NCI-H2171 (cell line): ENCODE measurements at places on chromosomes 13 and 19.

DNA sequence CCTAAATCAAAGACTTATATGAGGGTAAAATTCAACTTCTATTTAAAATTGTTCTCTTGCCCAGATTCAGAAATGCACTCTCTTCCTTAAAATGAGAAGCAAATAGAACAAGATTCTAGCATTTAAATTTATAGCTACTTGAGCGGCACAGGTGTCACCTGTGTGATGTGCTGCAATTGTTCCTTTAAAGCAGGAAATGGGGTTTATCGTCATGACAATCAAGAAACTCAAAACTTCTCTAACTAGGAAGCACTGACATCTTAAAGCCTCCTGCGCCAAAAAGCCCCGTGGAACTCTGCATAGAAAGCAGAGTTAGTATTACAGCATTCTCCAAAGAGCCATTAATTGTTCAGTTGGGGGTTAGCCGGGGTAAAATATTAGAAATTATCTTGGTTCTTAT is 2.6 kb upstream of the OXGR1 start:
- DNase-seq = no peak

DNA sequence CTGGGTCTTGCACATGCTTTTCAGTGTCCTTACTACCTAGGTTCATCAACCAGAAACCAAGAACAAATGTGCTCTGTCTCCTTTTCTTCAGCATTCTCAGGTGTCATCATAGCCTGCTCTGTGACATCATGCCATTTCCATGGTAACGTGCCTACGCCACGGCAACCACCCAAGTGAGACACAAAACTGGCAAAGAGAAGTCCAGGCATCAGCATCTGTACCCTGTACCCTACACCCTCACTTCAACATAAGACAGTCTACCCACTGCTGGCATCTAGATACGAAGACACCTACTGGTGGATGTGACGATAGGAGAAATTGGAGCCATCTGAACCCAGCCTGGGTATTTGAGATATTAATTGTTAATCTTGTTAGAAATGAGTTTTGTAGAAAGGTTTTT is 13.3 kb downstream of the ZC3H4 start:
- no peak for DNase-seq

DNA sequence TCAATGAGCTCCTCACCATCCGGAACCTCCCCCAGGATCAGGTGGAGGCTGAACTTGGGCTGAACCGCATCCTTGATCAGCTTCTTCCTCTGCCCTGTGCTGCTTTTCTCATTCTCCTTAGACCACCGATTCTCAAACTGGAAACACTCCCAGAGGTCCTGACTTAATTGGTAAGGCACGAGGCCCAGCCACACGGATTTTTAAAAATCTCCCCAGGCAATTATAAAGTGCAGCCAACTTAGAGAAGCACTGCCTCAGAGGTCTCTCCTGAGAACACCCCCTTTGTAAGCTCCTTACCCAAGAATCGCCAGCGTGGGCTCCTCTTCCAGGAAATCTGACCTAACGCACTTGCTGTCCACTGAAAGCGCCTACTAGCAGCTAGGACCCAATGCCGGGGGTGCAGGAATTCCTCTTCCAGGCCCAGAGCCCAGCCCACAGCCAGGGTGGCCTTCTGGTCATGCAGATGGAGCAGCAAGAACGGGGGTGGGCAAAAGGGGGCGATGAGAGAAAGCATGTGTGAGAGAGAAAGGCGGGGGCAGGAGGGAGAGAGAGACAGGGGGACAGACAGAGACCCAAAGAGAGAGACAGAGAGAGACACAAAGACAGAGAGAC is 66.9 kb upstream of the CACNA1A start:
- no peak for DNase-seq

- no peak for DNase-seq
Observed at GRCh38 chr19:1248786-1249297, 459 bp downstream of the MIDN start.

DNA sequence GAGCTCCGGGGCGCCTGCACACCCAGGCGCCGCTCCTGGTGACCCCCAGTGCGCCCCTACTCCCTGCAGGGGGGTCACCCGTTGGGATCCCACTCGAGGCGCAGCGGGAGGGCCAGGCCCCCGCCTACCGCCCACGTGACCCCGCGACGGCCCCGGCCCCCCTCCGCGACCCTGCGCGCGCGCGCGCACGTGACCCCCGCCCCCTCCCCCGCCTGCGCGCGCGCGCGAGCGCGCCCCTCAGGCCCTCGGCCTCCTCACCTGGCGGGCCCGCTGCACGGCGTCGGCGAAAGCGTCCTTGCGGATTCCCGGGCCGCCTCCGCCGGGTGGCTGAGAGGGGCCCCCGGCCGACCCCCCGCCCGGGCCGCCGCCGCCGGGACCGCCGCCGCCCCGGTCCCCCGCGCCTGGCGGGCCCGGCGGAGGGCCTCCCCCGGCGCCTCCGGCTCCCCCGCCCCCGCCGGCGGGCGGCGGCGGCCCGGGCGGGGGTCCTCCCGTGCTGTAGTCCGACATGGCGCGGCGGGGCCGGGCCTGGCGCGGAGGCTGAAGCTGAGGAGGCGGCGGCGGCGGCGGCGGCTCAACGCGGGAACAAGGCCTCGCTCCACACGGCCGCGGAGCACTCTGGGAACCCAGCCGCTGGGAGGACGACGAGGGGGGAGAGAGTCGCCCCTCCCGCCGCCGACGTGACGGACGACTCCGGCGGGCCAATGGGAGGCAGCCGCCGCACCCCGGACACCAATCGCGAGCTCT is at the start of gene KHSRP:
Gene KHSRP (minus strand): TSS at position 617 of the 744 bp plus-strand sequence. CDS start 110 bp downstream, at position 507.
- peak; percentile 27 for DNase-seq

DNA sequence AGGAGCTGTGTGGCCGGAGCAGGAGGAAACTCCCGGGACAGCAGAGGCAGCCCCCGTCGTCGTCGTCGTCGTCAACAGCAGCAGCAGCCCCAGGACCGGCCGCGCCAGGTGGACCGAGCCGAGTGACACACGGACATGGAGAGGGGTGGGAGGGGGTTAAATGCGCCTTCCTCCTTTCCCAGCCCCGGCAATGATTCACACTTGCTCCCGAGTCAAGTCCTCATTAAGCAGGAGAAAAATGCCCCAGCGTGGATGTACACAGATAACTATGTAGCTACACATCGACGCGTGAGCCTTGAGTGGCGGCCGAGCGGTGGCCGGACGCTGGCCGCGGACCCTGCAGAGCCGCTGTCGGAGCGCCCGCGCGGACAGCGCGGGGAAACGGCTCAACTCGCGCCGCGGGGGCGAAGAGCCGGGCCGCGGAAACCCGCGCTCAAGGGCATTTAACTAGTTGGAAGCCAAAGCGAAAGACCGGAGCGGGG is 645 bp downstream of the UBL3 start:
- DNase-seq = no peak

DNA sequence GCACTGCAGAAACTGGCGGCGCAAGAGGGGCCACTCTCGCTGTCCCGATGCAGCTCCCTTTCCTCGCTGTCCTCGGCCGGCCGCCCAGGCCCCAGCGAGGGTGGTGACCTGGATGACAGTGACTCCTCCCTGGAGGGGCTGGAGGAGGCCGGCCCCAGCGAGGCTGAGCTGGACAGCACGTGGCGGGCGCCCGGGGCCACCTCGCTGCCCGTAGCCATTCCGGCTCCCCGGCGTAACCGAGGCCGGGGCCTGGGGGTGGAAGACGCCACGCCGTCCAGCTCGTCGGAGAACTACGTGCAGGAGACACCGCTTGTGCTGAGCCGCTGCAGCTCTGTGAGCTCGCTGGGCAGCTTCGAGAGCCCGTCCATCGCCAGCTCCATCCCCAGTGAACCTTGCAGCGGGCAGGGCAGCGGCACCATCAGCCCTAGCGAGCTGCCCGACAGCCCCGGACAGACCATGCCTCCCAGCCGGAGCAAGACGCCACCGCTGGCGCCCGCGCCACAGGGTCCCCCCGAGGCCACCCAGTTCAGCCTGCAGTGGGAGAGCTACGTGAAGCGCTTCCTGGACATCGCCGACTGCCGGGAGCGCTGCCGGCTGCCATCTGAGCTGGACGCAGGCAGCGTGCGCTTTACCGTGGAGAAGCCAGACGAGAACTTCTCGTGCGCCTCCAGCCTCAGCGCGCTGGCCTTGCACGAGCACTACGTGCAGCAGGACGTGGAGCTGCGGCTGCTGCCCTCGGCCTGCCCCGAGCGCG is 12.4 kb downstream of the C19orf25 start:
- no peak for DNase-seq

DNA sequence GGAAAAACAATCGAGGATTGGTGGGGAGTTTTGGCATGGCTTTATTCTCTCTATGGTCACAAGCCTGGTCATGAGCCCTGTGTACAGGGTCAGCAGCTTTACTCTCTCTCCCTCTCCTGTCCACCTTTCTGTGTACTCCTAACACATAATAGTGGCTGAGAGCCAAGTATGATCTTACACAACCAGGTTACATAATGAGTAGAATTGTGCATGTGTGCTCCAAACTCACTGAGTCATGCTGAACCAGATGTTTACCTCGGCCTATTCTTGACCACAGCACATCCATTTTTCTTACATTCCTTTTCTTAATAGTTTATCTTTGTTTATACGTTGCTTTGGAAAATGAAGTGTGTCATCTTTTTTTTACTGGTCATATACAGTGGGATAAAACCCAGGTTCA is 53.1 kb downstream of the ZNF254 start:
- DNase-seq = no peak

DNA sequence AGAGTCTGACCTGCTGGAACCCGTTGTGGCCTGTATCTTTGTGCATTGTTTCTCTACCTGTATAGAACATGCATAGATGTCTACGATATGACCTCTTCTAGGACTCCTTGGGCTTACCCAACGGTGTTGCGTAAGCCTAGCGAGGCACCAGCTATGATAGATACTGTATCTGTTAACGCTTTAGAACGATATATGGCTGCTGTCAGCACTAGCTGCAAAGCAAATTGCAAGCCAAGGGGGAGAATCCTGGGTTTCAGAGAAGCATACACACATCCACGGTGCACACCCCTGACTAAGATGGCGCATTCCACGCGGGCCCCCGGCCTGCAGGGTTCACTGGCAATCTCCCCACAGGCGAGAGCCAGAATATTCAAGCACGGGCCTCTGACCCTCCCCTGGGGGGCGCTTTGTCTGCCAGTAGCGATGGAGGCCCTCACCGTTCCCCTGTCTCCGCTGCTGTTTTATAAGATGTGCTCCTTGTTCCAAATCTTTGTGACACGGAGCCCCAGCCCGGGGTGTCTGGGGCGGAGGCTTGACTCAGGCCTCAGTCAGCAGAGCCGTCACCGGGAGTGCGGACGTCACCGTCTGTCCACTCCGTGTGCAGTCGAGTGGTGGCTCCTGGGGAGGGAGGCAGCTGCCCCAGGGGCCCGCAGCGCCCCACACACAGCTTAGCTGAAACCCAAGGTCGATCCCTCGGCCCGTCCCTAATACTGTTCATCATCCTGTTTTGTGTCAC is 12.9 kb upstream of the RPS15 start:
- DNase-seq = no peak

- DNase-seq = no peak
Observed at GRCh38 chr19:42477117-42477516, 34.4 kb upstream of the CXCL17 start.

- DNase-seq = no peak
Observed at GRCh38 chr19:40236026-40236355, 9.5 kb upstream of the CCNP start.

- DNase-seq = no peak
Observed at GRCh38 chr19:6828698-6829633, 56.5 kb downstream of the VAV1 start.
